ENCODE measurements at places on chromosomes 5 and 9.

DNA sequence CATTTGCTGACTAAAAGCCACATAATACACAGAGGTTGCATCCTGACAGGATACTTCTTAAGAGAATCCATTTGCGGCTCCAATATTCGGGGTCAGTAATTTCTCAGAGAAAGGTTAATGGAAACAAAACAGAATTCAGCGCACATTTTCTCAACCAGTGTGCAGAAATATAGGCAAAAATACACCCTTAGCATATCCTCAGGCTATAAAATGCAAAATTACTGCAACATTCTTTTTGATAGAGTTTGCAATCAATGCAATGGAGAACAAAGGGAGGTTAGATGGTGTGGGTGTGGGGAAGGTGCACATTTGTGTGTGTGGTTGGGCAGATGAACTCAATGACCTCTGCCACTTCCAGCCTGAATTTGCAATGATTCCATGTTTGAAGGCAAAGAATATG is 35.4 kb upstream of the ACO1 start:
- no peak for DNase-seq

- DNase-seq = no peak
These were observed 34.1 kb downstream of the SIL1 start for GRCh38 chr5:139164020-139164419.

GRCh38 chr5:61273279-61273975 is 58.6 kb upstream of the ZSWIM6 start:
- DNase-seq = no peak

DNA sequence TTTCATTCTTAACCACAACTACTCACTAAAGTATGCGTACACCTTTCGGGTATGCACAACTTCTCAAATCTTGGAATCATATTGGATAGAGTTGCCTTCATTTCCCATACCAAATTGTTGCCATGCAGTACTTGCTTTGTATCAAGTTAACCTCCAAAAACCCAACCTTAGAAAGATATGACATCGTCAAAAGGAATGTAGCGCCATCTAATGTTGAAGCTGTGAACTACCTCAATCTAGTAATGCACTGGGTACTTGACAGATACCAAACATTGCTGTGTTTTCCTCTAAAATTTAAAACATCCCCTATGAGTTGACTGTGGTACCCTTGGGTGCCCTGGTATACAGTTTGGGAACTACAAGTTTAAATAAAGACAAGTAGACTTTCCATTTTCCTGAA is 318.4 kb downstream of the ARL15 start:
- DNase-seq = no peak

GRCh38 chr5:173848986-173849596 is 39.1 kb upstream of the CPEB4 start:
- DNase-seq = no peak

DNA sequence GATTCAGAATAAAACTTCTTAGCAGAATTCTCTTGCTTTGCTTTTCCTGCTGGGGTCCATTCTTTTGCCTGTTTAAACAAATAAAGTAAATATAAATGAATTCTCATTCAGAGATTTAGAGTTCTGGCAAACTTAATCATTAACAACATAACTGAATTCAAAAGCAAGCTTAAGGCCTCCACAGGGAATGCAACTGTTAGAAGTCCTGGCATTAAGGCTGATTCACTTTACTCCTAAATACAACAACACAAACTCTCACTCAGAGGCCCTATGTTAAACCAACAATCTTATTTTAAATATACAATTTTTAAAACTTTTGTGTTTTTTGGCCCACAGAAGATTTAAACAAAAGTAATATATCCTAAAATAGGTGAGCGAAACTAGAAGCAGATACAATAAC is 178.3 kb downstream of the AP3B1 start:
- DNase-seq = no peak

DNA sequence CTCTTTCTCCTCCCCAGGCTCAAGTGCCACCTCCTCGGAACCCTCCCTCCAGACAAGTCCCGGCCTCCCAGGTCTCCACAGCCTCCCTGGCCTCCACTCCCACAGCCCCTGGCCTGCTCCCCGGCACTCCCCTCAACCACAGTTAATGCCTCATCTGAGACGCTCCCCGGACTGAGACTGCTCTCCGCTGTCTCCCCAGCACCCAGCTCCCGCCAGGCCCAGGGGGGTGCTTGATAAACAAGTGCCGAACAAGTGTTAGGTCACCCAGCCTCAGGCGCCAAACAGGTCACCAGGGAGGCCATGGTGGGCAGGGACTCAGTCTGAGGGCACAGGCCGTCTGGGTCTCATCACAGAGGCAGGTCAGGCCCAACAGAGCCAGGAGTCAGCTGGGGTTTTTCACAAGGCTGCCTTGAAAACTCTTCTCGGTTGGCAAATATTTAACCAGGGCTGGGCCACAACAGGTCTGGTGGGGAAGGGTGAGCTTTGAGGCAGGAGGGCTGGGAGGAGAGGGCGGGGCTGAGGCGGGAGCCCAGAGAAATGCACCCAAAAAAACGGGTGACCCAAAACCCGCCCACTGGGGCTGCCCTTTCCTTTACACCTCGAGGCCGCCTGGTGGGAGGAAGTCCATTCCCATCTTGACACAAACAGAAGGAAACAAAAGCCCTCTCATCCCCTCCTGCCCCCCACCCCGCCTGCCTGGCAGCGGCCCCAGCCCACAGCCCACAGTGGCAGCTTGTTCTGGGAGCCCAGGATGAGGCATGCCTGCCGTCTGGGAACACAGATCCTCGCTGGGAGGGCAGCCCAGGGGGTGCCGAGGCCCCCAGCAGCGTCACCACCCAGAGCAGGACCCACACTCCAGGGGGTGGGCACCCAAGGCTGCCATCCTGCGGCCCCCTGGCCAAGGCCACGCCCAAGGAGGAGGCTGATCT is 66.6 kb upstream of the STXBP1 start:
- DNase-seq = no peak

GRCh38 chr9:135139366-135139959 is 52.0 kb downstream of the OLFM1 start:
- DNase-seq = no peak

GRCh38 chr5:39270225-39270848 is 51.0 kb upstream of the FYB1 start:
- no peak for DNase-seq

DNA sequence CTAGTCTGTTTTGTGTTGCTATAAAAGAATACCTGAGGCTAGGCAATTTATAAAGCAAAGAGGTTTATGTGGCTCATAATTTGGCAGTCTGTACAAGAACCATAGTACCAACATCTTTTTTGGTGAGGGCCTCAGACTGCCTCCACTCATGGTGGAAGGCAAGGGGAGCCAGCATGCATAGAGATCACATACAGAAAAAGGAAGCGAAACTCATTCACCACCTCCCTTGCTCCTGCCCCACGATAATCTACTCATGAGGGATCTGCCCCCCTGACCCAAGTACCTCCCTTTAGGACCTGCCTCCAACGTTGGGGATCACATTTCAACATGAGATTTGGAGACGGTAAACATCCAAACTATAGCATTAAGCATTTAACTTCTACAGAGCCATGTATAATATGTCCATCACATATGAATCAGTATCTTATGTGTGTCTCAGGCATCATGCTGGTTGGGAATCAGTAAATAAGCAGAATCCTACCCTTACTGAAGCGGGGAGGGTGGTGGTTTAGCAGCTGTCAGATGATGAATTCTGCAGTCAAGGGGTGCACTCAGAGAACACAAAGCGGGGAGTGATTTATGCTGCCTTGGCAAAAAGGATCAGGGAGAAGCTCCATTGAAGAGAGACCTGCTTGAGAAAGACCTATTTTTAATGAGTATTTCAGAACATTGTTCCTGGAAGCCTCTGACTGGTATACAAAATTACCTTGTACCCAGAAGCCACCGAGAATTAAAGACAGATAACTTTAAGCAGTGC is 34.8 kb downstream of the HMGXB3 start:
- DNase-seq = no peak

DNA sequence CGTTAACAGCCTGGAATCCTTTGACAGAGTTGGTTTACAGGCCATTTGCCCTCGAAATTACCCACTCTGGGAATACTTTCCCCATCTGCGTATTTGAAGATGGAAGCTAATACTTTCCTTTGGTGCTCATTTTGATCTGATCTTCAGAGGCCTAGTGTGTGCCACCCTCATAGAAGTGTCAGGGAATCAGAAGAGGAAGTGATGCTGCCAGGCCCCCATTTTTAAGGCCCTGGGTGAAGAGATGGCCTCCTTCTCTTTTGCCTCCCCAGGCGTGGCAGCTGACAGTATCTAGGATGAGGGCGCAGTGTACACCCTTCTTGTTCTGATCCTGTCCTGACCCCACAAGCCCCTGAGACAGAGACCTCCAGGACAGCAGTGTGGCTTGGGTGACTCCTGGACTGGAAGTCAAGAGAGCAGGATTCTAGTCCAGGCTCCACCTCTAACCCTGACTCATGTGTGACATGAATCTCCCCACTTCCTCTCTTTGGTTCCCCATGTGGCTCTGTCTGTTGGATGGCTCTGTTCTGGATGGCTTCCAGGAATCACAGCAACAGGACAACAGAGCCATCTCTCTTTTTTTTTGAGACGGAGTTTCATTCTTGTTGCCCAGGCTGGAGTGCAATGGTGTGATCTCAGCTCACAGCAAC is 27.8 kb downstream of the CSF1R start:
- DNase-seq = no peak

DNA sequence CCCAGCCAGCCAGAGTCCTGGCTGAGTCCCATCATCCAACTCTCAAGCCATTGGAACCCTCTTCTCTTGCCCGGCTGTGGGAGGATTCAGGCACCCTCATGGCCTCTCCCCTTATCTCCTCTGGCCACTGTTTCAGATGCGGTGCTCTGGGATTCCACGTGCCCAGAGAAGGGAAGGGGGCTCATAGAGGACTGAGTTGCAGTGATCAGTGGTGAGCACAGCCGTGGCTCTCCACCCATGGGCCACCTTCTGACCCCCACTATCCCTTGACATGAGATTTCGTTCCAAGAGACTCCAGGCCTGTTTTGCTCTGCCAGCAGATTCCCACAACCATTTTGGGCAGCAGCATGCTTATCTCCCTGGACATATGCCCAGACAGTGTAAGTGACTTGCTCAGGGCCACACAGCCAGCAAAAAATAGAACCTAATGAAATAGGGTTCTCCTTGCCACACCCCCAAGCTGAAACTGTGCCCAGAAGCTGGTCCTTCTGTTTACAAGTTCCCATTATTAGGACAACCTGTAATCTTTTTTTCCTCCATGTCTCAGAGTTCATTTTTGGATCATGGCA is 2.7 kb downstream of the GPX3 start:
- no peak for DNase-seq

All from stimulated activated CD4-positive, alpha-beta T cell treated with anti-CD3 and anti-CD28 coated beads, Interleukin-2, amount 100 ng/mL, for 24 hours (primary cell).